Posterior vena cava (tissue), 2 donors: ENCODE measurements at places on chromosomes 7 and 10. TPM values are rescaled to one million over a fixed set of nuclear protein-coding genes. Genes with fewer than 3 reads are reported as not detected.

AOAH gene
- total RNA-seq: 6.1 TPM

DNA sequence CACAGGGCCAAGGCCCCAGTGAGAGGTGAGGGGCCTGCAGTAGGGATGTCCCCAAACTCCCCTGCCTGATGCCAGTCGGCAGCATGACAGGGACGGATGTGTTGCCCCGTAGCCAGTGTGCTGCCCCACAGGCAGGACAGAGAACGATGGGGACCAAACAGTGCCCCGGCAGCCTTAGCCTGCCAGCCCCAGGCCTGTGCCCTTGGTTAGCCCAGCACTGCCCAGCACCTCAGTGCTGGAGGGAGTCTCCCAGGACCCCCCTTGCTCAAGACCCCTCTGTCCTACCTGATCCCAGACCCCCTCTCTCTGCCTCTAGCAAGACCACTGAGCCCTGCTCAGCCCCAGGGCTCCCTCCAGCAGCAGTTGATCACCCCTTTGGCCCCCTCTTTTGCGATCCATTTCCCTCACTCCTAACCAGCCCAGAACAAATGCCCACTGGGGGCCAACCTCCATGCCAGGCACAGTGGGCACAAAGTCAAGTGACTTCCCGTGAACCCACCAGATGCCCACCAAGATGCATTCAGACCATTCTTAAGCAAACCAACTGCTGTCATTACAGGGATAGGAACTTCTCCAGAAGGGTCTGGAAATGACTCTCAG lies 34.0 kb downstream of the OAT start:
- no peak for DNase-seq

DNA sequence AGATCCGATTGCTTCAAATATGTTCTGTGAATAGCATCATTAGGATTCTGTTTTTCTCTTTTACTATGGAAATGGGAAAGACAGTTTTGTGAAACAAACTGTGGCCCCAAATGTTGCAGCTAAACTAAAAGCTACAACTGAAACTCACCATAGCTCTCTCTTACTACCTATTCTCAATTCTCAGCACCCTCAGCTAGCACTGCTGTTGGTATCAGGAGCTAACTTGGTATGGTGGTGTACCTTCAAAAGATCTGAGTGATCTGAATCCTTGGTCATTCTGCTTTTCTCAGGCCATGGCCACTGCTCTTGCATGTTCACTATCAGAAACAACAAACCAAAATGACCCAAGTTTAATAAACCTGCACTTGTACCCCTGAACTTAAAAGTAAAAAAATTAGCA lies 1208.0 kb downstream of the SORCS1 start:
- no peak for DNase-seq

- no peak for DNase-seq
Observed at GRCh38 chr7:110853263-110853662, 237.7 kb upstream of the LRRN3 start.

DNA sequence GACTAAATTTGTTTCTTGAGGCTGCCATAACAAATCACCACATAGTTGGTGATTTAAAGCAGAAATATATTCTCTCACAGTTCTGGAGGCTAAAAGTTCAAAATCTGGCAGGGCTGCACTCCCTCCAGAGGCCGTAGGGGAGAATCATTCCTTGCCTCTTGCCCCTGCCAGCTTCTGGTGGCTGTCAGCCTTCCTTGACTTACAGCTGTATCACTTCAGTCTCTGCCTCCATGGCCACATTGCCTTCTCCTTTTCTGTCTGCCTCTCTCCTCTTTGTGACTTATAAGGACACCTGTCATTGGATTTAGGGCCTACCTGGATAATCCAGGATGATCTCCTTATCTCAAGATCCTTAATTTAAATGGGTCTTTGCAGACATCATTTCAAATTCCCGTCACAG lies 5.8 kb upstream of the LRRC4 start:
- DNase-seq: no peak

DNA sequence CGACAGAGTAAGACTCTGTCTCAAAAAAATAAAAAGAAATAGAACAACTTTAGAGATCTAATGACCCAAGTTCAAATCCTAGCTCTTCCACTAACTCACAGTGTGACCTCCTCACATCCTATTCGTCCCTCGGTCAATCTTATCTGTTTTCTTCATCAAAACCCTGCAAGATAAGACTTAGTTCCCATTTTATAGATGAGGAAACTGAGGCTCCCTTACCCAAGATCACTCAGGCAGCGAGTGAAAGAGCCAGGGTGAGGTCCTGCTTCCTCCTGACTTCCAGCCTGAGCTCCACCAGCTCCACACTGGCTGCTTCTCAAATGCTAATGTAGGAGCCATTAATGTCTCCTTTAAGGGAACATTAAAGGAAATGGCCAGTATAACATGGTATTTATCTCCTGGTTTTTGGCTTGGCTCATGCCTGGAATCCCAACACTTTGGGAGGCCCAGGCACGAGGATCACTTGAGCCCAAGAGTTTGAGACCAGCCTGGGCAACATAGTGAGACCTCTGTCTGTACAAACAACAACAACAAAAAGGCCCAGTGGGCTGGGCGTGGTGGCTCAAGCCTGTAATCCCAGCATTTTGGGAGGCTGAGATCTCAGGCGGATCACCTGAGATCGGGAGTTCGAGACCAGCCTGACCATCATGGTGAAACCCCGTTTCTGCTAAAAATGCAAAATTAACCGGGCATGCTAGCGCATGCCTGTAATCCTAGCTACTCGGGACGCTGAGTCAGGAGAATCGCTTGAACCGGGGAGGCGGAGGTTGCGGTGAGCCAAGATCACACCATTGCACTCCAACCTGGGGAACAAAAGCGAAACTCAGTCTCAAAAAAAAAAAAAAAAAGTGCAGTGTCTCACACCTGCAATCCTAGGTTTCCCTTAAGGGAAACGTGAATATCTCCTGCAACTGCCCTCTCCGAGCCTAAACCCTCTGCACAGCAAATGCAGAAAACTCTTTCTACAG lies 3.4 kb upstream of the RHBDD2 start:
- DNase-seq: no peak

- DNase-seq: no peak
Observed at GRCh38 chr7:12647364-12648219, 39.8 kb upstream of the ARL4A start.

ITGA8 gene
- total RNA-seq: 221 TPM

DNA sequence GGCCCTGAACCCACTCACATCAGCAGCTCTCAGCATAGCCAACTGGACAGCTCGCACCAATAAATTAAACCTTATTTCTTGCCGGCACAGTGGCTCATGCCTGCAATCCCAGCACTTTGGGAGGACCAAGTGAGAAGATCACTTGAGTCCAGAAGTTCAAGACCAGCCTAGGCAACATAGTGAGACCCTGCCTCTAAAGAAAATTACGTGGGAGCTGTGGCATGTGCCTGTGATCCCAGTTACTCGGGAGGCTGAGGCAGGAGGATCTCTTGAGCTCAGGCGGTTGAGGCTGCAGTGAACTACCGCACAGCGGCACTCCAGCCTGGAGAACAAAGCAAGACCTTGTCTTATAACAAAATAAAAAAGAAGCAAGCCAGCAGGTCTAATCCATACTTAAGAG lies 75.7 kb downstream of the SEPTIN14 start:
- no peak for DNase-seq

DNA sequence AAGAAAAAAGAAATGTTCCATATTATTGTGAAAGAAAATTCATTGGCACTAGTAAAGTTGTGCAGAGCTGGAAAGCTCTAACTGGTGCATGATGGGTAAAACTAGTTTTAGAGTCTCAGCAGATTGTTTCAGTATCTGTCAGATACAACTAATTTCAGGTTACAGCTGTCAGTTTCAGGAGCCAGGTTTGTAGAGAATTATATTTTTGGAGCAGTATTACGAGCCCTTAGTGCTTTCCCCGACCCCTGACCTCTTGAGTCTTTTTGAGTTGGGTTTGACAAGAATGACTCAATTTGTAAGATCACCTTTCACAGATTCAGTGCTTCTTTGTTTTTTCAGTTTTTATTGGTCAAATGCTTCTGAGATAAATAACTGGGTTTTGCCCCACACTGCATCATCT lies 366.4 kb upstream of the PLXDC2 start:
- no peak for DNase-seq

DNA sequence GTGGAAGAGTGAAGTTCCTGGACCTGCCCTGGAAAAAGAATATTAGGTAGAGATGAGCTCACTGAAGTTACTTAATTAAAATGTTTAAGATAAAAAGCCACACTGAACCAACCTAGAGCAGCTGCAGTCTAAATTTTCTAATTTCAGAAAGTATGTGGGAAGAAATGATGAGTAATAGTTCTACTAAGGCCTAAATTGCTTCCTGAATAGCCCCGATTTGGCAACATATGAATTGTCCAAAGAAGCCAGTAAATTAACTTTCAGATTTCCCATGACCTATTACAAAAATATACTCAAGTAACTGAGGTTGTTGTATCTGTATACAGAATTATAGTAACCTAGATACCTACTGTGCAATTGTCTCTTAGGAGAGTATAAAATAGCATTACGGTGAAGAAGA lies 312.6 kb downstream of the IPMK start:
- no peak for DNase-seq

- no peak for DNase-seq
Observed at GRCh38 chr10:121041906-121042305, 190.7 kb downstream of the WDR11 start.

GRCh38 chr7:113404245-113404644 lies 285.9 kb upstream of the SMIM30 start:
- no peak for DNase-seq

GRCh38 chr7:135380351-135380750 lies 129.6 kb downstream of the CNOT4 start:
- no peak for DNase-seq

- DNase-seq: no peak
Observed at GRCh38 chr10:4281190-4281825, 496.3 kb upstream of the KLF6 start.
